ENCODE measurements at places on chromosomes 11 and 22.

DNA sequence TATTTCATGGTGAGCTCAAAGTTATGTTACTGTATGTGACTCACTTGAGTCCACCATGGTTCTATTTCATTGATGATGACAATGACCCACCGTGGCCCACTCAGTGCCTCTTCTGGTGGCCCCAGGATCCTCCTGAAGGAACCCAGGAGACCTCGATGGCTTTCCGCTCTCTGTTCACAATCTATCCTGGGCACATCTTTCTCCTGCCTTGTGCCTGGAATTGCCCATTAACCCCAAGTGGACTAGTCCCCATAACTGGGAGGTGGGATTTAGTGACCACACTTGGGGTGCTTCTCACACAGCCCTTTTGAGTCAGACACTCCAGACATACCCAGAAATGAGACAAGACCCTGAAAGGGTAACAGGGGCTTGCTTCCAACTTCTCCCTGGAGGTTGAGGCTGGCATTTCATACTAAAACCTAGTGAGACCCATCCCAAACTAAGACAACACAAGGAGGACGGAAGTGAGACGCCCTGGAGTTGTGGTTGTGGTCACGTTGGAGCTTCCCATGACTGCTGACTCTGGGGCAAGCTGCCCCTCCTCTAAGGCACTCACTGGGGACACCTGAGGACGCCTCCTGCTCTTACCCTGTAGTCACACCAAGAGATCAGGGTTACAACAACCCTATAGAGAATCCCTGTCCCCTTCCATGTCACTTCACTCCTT is 22.1 kb downstream of the IGLL5 start:
- DNase-seq, result no peak

- DNase-seq, result no peak
Observed at GRCh38 chr11:116330439-116331185, 442.2 kb downstream of the BUD13 start.

DNA sequence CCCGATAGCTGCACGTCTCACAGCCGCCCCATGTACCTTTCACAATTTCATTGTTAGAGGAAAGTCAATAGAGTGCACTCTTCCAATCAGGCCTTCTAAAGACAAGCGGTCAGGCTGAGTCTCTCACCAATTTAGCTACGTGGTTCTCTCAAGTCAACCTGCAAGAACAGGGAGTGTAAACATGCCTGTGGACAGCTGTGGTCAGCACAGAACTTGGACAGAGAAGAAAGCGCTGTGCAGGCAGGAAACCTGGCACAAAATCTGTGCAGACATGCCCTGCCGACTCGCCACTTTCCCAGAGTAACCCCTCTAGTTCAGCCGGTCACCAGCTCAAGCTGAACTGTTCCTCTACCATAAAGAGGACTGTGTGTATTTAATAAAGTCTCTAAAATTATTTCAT is 39.5 kb downstream of the CHKA start:
- no peak for DNase-seq

DNA sequence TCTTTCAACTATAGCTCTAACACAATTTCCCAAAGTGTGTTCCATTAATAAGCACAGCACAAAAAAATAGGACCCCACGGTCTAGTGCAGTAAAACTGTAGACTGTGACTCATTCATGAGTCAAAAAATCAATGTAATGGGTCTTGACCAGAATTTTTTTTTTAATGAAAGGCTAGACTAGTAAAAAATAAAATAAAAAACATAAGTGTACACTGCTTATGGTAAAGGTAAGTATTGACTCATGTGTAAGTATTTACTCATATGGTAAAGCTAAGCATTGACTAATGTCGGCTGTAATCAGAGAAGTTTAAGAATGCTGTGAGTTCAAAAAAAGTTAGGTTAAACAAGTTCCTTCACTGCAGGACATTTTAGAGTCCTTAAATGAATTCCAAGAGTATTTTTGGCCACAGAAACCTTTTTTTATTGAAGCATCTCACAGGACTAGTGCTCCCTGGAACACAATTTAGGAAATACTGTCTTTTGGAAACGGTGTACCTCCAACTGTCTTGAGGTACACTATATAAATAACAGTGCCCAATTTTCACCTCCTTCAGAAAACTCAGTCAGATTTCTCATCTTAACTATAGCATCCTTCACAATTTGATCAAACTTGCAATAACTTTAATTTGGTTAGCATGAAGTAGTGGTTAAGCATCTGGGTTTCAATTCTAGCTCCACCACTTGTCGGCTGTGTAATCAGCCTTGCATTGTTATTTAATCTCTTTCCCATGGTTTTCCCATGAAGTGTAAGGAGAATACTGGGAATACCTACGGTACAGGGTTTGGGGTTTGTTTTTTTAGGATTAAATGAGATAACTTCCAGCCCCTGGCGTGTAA is 2.1 kb downstream of the CCDC73 start:
- no peak for DNase-seq

- DNase-seq, result no peak
Observed at GRCh38 chr22:27795696-27796517, 5.6 kb downstream of the MN1 start.

DNA sequence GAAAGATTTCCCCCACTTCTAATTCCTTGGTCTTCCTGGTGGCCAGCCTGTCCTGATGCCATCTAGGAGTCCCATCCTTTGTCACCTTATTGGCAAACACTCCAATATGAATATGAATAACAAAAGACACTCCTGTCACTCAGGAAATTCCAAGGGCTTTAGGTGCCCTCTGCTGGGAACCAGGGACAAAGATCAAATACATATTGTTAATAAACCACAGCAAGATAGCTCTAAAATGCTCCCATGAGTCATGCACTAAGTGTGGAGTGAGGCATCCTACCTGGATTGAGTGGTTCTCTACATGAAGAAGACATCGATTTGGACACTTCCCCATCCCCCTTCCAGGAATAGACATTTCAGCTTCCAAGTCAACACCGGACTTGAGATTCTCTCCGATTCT is 823.6 kb downstream of the TBC1D22A start:
- no peak for DNase-seq

GRCh38 chr11:79670882-79671281 is 230.1 kb upstream of the TENM4 start:
- no peak for DNase-seq

DNA sequence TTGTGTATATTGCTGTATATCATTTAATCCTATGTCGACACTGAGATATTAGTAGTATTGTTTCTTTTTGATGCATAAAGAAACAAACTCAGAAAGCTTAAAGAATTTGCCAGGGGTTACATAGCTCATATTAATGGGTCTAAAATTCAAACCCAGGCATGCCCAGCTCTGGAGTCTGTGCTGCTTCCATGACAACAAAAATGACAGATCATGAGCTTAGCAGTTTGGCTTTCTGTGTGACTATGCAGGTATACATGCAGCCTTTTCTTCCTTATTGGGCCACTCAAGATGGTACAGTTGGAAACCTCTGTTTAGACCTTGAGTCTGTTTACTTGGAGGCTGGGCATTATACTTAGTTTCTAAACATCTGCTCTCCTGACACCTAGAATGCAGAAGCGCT is 220.5 kb upstream of the TENM4 start:
- DNase-seq, result no peak

DNA sequence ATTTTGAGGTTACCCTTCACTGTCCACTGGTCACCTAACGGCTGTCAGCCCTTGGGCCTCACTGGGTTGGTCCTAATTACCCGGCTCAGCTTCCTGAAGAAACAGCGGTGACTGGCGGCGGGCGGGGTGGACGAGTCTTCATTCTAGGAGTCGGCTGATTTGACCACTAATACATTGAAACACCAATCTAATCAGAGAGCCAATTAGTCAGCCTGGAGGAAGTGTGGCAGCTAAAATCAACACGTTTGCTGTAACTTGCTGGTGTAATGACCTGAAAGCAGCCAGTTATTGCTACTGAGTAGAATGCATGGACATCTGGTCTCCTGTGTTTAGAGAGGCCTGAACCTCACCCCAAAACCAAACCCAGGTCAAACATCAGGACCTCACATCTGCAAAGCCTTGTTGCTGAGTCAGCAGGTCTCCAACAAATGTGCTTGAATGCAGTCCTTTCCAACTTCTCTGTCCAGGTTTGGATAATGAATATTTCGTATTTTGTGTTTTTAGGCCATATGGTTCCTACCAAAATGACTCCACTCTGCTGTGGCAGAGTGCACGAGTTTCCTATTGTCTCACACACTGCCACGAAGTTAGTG is 496.4 kb downstream of the BRD1 start:
- no peak for DNase-seq

DNA sequence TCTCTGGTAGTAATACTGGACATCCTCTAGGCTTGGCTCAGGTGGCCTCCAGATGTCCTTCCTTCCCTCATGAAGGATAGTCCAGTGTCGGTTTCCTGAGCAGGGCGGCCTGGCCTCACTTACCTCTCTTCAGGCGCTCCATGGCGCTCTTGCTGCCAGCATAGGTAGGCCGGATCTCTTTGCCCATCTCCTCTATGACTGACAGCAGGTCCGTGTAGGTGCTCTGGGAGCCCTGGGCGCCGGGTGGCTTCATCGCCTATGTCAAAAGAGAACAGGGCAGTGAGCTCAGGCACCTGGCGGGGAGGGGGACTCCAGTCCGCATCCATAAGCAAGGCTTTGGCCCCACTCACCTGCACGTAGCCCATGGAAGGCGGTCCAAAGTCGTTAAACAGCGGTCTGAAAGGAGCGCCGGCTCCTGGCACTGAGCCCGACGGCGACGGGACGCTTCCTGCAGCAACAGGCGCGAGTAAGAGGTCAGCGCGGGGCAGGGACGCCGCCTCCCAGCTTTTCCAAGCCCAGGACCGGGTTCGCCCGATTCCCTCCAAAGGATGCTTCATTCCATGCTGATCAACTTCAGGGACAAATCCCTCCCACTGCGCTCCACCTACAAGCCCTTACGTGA is 609 bp downstream of the CDK2AP2 start:
- peak; percentile 86 for DNase-seq

DNA sequence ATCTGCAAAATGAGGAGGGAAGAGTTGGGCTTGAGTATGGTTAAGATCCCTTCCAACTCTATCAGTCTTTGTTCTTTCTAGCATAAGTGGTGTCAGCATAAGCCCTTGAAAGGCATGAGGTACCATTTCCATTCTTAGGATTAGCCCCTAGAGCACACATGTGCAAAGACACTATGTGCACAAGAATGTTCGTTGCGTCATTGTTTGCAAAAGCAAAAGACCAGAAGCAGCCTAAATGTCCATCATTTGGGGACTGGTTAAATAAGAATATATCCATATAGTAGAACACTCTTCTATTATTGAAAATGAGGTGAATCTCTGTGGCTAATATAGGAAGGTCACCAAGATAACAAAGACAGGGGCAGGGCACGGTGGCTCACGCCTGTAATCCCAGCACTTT is 10.0 kb upstream of the KCTD14 start:
- DNase-seq, result no peak

GRCh38 chr11:79570104-79570503 is 129.3 kb upstream of the TENM4 start:
- no peak for DNase-seq

GRCh38 chr11:45383224-45383623 is 97.1 kb upstream of the SYT13 start:
- DNase-seq, result no peak

DNA sequence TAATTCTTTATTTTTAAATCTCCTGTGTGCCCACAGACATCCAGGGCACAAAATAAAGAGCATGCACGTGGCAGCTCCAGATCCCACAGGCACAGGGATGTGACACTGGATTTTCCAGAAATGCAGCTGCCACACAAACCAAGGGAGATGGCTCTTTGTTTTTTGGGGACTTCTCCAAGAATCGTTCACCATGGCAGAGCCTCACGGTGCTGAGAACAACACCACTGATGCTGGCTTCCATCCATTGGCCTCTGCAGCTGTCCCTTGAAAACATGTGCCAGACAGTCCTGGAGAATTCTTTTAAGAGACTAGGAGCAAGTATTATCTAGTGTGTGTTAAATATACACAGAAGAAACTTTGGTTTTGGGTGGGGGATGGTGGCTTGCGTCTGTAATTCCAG is 108.4 kb upstream of the SLC22A12 start:
- DNase-seq, result no peak

GRCh38 chr11:65918211-65919140 is at the start of gene C11orf68:
TSS of gene C11orf68 (minus strand) at chr11:65919062. CDS start at chr11:65919031, 31 bp downstream.
- DNase-seq, result no peak

DNA sequence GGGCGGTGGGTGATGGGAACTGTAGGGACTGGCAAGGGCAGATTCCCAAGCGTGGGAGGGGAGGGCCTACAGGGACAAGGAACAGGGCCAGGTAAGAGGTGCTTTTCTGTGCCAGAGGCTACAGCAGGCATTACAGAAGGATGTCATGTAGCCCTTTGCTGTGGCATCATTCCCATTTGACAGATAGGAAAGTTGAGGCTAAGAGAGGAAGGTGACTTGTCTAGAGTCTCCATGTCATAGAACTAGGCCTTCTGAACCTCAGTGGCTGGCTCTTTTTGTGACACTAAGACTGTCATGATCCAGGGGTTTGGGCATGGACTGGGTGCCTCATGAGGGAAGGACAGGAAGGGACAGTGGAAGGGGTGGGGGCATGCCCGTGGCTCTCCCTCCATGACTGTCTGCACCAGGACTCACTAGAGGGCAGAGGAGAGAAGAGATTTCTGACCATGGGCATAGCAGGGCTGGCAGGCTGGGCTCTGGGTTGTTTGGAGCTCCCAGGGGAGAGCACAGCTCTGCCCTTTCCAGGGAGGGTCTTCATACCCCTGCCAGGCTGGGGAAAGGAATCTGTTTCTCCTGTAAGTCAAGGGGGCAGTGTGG is 3.2 kb downstream of the MMP11 start:
- DNase-seq, result no peak

DNA sequence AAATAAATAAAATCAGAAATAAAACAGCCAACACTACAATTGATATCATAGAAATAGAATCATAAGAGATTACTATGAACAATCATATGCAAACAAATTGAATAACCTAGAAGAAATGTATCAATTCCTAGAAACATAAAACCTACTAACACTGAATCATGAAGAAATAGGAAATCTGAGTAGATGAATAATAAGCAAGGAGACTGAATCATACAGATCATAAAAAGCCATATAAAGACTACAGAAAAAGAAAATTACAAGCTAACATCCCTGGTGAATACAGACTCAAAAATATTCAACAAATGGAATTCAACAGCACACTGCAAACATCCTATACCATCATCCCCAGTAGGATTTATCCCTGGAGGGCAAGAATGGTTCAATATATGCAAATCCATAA is 135.6 kb downstream of the SBF2 start:
- DNase-seq, result no peak

DNA sequence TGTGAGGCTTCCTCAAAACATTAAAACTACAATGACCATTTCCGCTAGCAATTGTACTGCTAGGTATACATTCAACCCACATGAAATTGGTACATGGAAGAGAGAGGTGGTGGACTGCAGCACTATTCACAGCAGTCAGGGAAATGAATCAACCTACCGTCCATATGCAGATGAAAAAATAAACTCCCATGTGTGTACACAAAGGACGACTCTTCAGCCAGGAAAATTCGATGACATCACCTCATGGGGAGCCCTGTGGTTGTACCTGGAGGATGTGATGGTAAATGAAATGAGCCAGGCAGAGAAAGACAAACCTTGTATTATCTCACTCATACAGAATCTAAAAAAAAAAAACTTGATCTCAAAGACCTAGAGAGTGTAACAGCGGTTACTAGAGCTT is 23.3 kb downstream of the RFPL3 start:
- no peak for DNase-seq
